ENCODE measurements at places on chromosomes 2 and 18.

GRCh38 chr2:8370258-8370802, 311.5 kb upstream of the ID2 start:
- no peak for DNase-seq

- DNase-seq = no peak
These were observed 223.7 kb upstream of the SMAD7 start for GRCh38 chr18:49174478-49174877.

DNA sequence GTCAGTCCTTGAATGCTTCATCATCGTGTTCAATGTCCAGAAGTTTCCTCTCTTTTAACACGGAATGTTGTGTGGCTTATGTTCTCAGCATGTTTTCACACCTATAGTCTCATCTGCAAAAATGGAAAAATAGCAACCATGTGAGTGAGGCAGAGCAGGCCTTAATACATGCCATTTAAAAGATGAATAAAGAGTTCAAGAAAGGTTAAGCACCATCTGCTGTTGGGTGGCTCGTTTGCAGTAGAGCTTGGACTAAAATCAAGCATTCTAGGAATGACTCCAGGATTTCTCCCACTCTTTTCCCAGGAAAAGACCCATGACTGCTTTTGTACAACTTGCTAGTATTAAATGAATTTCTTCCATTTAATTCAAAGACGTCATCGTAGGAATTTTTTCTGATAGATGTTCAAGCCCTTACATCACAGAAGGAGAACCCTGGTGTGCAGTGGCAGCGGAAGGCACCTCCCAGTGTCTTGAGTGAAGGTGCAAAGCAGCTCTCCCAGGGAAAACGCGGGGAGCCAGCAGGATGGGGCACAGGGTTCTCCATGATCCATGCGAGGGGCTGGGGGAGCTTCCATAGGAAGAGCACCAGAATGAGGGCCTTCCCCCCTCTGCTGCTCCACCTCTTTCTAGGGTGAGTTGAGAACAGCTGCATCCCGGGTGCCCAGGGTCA, 9.6 kb downstream of the DCDC2C start:
- DNase-seq = no peak

DNA sequence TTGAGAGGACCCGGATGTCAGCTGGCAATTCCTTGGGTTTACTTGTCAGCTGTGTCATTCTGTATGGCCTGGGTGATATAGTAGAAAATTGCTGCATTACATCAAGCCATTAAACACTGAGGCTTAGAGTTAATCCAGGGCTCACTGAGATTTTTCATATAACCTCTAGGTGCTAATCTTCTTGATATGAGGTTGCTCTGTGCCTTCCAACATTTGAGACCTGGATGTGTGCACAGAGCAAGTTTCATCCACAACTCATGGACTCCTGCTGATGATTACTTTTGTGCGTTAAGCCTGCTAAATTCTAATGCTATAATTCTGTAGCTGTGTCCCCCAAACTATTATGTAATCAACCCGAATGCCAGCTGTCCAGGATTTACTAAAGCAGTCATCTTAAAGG, 178.4 kb upstream of the CDH20 start:
- no peak for DNase-seq

- DNase-seq = no peak
These were observed 160.8 kb downstream of the ACKR3 start for GRCh38 chr2:236730393-236730792.

GRCh38 chr2:102704531-102704930, 57.3 kb upstream of the TMEM182 start:
- no peak for DNase-seq

GRCh38 chr2:108637304-108637669, 82.0 kb upstream of the RANBP2 start:
- no peak for DNase-seq
